Mucosa of gallbladder (tissue), 1 donor: ENCODE measurements at places on chromosomes 7 and 10. TPM values are rescaled to one million over a fixed set of nuclear protein-coding genes. Genes with fewer than 3 reads are reported as not detected.

DNA sequence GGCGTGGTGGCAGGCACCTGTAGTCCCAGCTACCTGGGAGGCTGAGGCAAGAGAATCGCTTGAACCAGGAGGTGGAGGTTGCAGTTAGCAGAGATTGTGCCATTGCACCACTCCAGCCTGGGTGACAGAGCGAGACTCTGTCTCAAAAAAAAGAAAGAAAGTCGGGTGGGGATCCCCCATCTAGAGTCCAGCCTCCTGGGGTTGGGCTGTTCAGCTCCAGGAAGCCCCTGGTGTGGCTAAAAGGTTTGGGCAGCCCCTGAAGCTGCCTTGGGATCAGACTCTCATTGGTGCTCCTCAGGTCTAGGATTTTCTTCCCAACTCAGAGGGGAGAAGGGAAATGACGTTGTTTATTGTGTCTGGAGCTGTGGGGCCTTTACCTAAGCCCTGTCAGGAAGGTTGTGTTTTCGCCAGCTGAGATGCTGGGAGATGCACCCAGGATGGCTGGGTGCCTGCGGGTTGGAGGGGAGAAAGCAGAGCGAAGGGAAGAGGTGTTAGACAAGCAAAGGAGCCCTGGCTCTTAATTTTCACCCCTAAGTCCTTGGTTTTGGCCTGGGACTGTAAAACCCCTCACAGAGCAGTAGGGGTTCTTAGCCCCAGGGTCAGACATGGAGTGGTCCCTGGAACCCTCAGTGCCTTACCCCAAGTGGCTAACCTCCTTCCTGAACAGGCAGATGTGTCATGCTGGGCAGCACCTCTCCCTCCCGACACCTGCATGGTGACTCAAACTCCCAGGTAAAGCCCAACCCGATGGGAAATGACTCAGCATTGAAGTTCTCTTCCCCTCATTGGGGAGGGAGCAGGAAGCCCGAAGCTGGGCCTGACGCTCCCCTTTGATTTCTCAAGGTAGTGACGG, 21.1 kb downstream of the PLAU start:
- peak; percentile 57 for DNase-seq

DNA sequence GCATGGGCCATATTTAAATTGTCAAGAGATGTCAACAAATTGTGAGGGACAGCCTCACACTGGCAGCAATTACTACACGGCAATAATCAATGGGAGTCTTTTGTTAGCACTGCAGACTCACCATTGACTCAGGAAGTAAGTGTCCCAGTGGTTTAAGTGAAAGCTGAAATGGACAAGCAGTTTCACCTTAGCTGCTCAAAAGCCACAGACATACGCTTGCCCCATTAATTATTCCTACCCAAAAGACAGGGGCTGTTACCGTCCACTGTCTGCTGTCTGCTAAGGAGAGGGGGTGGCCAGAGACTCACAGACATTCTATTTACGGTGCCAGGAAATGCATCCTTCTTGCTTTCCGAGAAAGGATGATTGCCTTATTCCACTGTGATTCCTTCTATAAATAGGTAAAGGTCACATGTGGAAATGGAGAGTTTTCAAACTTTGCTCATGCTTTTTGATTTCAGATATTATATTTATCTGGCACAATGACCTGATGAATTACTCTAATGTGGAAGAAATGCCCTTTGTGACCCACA, 309.7 kb upstream of the NFE2L3 start:
- DNase-seq, result no peak

- no peak for DNase-seq
Measured at GRCh38 chr10:65346466-65346865, 1579.4 kb upstream of the LRRTM3 start.

- DNase-seq, result no peak
Measured at GRCh38 chr10:70912556-70912955, 24.2 kb upstream of the PCBD1 start.

DNA sequence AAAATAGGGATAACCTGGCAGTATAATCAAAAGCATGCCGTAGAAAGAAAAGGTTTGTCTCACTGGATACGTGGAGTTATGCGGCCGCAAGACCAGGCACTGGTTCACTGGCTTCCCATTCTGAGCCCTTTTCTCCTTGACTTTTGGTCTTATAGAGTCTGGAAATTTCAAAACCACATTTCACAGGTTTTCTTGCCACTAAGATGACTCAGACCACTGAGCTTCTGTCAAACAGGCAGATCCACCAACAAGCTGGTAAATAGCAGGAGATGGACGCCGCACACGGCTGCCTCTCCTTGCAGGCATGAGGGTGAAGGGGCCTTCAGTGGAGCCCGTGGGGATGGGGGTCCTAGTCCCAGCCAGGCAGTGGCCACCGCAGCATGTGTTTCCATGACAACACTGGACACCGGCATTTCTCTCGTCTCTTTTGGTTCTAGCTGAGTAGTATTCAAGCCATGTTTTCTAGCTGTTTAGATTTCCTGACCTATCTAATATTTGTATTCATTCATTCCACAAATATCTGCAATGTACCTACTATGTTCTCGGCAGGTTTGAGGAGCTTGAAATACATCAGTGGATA, 55.5 kb downstream of the KLF6 start:
- no peak for DNase-seq

DNA sequence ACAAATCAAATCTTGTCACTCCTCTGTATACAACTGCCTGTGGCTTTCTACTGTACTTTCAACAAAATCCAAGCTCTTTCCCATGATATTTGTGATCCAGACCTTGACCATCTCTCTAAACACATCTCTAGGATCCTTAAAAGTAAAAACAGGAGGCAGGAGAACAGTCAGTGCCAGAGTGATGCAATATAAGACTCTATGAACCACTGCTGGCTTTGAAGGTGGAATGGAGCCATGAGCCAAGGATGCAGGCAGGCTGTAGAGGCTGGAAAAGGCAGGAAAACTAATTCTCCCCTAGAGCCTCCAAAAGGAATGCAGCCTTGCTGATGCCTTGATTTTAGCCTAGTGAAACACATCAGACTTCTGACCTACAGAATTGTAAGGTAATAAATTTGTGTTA, 45.5 kb upstream of the LRRN3 start:
- no peak for DNase-seq

DNA sequence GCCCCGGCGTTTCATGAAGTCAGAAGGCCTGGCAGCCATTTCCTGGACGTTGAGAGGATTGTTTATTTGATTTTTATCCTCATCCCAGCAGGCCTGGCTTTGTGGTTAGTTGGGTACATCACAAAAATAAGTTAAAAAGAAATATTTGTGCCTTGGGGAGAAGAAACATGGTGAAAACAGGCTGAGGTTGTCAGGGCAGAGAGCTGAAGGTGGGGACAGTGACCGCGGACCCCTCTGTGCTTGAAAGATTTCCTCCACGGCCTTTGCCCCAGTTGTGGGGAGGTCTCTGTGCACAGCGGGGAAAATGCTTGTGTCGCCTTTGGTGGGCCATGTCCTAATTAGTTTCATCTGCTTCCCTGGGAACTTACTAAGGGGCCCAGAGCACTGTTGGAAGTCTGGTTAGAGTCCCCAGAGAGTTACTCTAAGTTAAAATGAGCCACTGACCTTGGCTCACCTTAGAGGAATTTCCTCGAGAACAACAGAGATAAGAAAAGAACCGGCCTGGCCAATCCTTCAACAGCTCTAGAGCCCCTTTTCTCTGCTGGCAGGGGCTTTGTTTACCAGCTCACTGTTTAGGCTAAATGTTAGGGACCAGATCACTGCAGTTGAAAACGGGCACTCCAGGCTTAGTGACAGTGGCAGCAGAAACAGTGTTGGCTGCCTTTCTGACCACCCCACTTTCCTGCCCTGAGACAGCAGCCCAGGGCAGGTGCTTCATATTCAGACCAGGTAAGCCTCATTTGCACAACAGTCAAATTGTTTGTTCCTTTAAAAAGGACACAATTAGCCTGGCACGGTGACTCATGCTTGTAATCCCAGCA, 37.9 kb downstream of the CRCP start:
- DNase-seq, result peak; percentile 47

GRCh38 chr10:92756201-92757065, 66.7 kb downstream of the HHEX start:
- DNase-seq, result no peak

GRCh38 chr10:9137368-9137767, 1082.9 kb downstream of the GATA3 start:
- DNase-seq, result no peak

- no peak for DNase-seq
Measured at GRCh38 chr10:93516006-93516380, 19.6 kb downstream of the CEP55 start.

GRCh38 chr7:2701832-2702593, 14.0 kb downstream of the AMZ1 start:
- DNase-seq, result no peak

- no peak for DNase-seq
Measured at GRCh38 chr7:44284881-44285541, 40.4 kb downstream of the CAMK2B start.

DNA sequence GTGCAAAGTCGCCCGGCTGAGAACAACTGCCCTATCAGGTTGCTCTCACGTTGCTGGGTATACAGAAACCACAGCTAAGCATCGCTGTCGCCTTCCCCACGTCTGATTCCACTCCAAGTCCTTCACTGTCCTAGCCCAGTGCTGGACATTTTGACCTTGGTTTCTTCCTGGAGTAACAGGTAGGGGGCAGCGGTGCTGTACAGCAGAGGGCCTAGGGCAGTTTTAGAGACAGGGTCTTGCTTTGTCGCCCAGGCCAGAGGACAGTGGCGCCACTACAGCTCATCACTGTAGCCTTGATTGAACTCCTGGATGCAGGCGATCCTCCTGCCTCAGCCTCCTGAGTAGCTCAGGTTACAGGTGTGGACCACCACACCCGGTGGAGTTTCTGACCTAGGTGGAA, 2.6 kb downstream of the CLDN15 start:
- no peak for DNase-seq

GRCh38 chr7:100360135-100360854, 2.4 kb downstream of the PILRB start:
- no peak for DNase-seq

DNA sequence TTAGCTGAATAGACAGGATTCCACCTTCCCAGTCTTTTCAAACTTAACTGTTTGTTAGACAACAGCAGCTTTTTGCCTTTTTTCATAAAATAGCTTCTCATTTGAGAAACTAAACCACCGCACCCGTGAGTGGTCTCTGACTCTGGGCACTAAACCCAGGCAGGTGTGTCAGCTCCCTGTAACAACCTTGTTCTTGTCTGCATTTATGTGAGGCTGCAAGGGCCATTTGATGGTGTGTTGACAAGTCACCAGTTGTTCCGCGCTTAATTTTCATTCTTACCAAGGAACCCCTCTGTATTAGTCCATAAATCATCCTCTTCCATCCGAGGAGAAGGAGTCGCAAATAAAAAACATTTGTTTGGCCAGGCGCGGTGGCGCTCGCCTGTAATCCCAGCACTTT, 1.5 kb downstream of the STOX1 start:
- DNase-seq, result no peak

DNA sequence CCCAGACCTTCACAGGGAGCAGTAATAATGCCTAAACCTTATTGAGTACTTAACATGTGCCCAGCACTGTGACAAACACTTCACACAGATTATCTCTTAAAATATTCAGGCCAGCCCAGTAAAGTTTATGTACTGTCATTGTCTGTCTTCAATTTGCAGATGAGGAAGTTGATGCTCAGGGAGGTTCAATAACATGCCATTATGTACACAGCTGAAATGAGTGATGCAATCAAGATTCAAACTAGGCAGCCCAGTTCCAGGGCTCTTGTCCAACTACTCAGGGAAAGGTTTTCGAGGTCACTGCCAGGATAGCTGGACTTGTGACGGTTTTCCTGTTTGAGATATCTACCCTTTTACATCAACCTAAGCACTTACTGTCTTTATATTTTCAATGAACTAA, 56.1 kb downstream of the AUTS2 start:
- DNase-seq, result peak; percentile 66

DNA sequence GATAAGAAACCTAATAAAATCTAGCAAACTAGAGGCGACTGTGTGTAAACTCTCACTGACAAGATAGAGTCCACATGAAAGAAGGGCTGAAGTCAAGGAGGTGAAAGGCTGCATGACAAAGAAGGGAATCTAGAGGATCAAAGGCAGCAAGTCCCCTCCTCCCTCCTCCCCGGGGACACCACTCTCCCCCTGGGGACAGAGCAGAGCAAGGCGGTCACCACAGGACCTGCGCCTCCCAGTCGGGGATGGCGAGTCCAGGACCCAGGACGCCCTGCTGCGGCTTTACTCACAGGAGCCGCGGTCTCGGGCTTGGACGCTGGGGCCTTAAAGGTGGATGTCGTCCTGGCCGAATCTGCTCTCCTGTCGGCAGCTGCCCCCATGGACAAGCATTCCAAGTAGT, 22.4 kb downstream of the BRI3 start:
- DNase-seq, result no peak

- no peak for DNase-seq
Measured at GRCh38 chr10:47309408-47310089, 9.6 kb downstream of the GDF10 start.

DNA sequence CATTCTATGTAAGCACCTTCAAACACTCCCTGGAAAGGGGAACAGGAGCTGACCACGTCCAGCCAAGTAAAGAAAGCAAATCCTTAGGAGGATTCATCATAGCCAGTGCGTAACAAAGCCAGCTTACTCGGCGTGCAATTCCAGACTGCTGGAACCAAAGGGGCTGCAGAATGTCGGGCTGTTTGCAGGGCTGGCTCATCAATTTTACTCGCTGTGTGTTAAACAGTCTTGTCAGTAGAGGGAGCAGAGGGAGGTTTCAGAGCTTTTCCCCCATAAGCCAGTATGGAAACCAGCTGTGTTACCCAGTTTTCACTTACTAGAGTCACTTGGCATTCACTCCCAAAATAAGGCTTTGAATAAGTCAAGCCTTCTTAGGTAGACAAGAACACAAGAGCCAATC, 127.1 kb downstream of the KMT2E start:
- DNase-seq, result no peak

- no peak for DNase-seq
Measured at GRCh38 chr10:105540381-105540780, 899.3 kb downstream of the SORCS3 start.

DNA sequence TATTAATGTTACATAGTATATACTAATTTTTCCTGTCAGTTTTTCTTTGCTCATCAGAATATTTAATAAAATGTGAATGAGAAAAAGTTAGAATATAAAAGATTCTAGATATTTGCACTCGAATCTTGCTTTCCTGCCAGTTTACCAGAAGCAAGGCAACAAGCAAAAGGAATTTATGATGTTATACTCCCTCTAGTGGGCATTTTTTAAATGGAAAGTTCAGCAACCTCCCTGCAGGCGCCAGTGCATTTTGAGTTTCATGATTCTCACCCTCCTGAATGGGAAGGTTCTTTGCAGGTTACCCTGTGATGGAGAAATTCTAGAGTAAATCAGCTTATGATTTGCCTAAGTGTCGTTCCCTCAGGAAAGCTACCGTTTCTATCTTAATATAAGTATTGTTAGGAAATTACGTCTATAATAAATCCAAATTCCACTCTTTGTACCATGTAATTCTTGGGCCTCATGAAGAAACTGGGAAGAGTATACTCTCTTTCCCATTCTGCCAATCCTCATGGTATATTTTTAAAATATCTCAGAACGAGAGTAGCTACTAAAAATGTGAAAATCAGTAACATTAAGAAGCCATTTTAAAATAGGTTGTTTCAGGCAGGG, 350.0 kb downstream of the CRPPA start:
- no peak for DNase-seq

The SLC29A4 gene
- total RNA-seq, result 6.0 TPM

The TUBB8 gene
- not detected for total RNA-seq

The RPA3 gene
- 18.3 TPM for total RNA-seq

The PON1 gene
- 8.9 TPM for total RNA-seq

The ASB4 gene
- 0.09 TPM for total RNA-seq

The CALHM1 gene
- not detected for total RNA-seq

The NOS3 gene
- total RNA-seq, result 12.6 TPM

The MARVELD1 gene
- 37.8 TPM for total RNA-seq

The SPDYE6 gene
- not detected for total RNA-seq

The GRM3 gene
- 0.09 TPM for total RNA-seq

The RAB18 gene
- total RNA-seq, result 104 TPM

The MSMB gene
- total RNA-seq, result 15.8 TPM
